Cortex of kidney (tissue), 1 donor: ENCODE measurements at places on chromosomes 7 and 10.

DNA sequence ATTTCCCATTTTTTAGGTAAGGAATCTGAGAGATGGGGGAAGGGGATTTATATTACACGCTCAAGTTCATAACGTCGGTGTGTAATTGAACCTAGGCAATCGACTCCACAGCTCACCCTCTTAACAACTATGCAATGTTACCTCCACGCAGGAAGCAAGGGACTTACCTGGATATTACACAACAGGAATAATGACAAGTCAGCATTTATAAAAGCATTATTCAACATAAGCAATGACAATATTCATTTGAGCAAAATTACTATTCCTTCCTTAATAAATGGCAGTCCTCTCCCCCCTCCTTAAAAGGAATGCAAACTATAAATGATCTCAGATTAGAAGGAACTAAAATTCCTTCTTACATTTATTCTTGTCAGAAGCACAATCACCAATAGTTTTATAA is 104.0 kb downstream of the PCLO start:
- DNase-seq = no peak

GRCh38 chr7:155610633-155611193 is 33.7 kb upstream of the RBM33 start:
- no peak for DNase-seq

- no peak for DNase-seq
These were observed 77.3 kb downstream of the HDAC9 start for GRCh38 chr7:18572885-18573284.

DNA sequence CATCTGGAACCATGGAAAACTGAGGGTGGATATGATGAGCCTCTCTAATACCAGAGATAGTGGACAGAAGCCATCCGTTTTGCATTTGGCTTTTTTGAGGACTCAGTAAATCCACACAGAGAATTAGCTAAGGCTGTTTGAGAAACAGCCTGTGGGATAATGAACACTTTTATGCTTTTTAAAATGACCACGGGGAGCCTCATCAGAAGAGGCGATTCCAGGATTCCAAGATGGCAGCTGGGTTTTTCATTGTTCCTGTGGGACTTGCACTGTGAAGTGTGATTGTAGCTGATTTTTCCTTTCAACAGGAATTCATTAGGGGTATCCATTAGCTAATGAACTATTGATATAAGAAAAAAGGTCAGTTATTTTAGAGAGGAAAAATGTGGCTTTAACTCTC is 353.2 kb downstream of the AUTS2 start:
- no peak for DNase-seq

GRCh38 chr10:45373003-45373575 is 927 bp upstream of the ALOX5 start:
- no peak for DNase-seq

DNA sequence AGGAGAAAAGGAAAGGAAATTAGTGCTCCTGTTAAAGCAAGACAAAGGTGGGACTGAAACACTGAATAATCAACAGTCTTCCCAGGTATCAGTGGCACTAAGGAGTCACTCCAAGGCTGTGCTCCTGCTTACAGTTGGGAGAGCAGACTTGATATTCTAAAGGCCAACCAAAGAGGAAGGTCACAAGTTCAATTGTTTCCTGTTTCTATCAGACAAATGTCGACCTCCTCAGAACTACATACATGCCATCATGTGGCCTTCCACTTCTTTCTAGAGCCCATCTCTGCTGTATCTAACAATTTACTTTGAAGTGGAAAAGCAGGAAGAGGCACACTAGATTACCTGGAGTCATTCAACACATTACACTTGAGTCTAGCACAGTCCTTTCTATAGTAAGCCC is 3.4 kb downstream of the ZNF239 start:
- DNase-seq = no peak

DNA sequence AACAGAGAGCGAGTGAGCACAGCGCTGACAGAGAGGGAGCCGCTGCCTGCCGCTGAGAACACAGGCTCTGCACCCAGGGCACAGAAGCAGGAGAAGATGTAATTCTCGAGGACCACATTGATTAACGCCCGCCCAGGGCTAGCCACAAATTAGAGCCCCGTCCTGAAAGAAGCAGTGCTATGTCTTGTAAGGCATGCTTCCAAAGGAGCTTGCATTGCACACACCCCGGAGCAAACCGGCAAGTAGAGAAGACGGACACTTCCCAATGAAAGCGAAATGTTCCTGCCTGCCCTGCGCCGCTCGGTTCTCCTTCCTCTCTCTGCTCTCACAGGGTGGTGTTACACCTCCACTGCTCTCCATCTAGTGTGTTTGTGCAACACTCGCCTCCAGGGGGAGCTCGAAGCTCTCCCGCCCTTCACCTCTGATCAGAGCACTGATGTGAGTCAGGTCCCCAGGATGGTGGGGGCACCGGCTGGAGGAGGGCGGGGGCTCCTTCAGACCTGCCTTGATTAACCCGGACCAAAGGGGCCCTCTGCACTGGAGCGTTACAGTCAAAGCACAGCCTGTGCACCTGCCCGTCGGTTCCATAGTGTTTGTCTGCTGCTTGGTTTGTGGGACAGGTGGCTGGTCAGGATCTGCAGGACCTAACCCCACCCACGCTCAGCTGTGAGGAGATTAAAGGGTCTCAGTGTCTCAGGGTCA is 316.5 kb downstream of the ADARB2 start:
- DNase-seq = no peak

GRCh38 chr10:63697956-63698786 is 177.0 kb downstream of the REEP3 start:
- no peak for DNase-seq

- no peak for DNase-seq
These were observed 72.0 kb upstream of the TES start for GRCh38 chr7:116138202-116138801.

GRCh38 chr10:24272374-24272773 is 63.4 kb downstream of the KIAA1217 start:
- DNase-seq = no peak

GRCh38 chr10:110865186-110865808 is 6.4 kb upstream of the PDCD4 start:
- no peak for DNase-seq

DNA sequence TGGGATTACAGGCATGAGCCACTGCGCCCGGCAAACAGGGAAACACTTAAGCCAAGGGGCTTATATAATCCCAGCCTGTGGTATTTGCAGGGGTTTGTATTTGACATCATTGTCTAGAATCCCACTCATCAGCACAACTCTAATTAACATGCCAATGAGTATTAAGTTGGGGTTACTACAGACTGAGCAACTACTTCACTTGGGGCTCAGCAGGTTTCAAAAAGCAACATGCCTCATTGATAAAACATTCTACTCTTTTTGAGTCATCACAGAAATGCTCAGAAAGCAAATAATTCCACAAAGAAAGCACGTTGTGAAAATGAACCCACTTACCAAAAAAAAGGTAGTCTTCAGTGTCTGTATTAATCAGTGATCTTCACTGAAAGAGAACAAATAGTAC is 236.9 kb upstream of the CELF2 start:
- no peak for DNase-seq

DNA sequence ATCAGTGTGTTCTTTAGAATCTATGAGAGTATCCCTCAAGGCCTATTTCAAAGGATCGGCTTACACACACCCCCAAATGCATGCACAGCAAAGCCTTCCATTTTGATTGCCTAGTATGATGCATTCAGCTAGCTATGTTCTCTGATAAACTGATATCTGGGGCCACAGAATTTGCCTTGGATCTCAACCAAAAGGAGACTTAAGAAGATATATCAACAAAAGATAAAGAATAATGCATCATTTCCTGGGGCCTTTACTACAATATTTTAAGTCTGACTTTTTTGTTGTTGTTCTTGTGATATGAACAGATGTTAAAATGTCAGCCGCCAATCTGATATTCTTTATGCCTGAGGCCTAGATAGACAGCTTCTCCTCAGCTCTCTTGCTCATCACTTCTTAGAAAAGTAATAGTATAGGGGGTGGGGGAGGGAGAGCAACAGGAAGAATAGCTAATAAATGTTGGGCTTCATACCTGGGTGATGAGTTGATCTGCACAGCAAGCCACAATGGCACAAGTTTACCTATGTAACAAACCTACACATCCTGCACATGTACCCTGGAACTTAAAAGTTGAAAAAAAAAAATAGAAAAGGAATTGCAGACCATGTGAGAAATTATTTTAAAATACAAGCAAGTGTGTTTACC is 792.9 kb upstream of the GHITM start:
- DNase-seq = no peak

DNA sequence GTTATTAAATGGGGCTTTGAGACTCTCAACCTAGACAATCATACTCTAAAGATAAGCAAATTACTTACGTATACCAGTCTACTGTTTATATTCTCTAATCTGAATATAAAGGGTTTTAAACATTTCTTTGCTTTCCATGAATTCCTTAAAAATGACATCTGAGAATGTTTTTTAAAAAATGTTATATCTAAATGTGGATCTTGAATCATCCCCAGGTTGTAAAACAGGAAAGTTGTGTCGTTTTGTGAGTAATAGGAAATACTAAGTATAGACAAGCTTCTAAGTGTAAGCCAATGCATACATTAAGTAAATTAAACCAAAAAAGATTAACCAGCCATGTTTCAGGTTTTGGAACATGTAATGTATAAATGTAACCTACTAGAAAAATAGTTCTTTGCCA is 26.8 kb downstream of the ADD3 start:
- no peak for DNase-seq

GRCh38 chr10:1605999-1606940 is 131.1 kb downstream of the ADARB2 start:
- no peak for DNase-seq

- DNase-seq = no peak
These were observed 54.7 kb upstream of the CCNJ start for GRCh38 chr10:95988702-95989101.

DNA sequence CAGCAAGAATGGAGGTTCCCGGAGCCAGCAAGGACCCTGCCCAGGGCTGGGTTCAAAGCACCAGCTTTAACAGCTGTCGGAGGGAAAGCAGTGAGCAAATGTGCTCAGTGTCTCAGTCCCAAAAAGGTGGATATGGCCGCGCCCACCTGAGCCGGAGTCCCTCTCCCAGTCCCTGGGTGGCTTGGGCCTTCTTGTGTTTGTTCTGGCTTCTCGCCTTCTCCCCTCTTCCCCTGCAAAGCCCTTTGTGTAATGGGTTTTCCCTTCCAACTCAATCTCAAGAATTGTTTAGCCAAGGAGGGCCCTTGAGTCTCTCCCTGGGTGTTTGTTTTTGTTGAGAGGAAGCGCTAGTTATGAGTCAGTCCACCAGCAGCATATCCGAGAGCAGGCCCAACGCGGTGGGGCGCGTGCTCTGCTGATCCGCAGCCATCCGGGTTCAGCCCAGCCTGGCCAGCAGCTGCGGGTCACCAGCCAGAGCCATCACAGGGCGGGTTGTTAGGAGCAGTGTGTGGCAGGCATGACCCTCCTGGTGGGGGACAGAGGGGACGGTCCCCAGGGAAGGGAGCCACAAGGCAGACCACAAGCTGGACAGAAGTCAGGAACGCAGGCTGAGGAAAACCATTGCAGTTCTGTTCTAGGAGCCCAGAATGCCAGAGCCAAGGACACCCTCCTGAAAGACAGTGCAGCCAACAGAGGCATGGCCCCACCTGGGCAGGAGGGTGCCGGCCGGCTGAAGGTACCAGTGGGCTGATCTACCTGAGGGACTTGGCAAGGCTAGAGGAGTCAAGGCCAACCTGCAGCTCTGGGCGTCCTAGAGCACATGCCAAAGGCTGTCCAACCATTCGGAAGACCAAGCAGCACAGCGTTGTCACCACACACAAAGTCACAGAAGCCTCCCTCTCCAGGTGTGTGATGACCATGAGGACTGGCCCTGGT is 21.3 kb downstream of the CALML3 start:
- DNase-seq = no peak

GRCh38 chr7:2640846-2641316 is 9.1 kb downstream of the TTYH3 start:
- no peak for DNase-seq

GRCh38 chr7:102934701-102935100 is 21.9 kb downstream of the LRRC17 start:
- DNase-seq = no peak
